ENCODE measurements at places on chromosomes 11 and 22.

- DNase-seq = peak; percentile 82
These were observed 1.0 kb downstream of the ZBTB16 start for GRCh38 chr11:114060392-114061047.

DNA sequence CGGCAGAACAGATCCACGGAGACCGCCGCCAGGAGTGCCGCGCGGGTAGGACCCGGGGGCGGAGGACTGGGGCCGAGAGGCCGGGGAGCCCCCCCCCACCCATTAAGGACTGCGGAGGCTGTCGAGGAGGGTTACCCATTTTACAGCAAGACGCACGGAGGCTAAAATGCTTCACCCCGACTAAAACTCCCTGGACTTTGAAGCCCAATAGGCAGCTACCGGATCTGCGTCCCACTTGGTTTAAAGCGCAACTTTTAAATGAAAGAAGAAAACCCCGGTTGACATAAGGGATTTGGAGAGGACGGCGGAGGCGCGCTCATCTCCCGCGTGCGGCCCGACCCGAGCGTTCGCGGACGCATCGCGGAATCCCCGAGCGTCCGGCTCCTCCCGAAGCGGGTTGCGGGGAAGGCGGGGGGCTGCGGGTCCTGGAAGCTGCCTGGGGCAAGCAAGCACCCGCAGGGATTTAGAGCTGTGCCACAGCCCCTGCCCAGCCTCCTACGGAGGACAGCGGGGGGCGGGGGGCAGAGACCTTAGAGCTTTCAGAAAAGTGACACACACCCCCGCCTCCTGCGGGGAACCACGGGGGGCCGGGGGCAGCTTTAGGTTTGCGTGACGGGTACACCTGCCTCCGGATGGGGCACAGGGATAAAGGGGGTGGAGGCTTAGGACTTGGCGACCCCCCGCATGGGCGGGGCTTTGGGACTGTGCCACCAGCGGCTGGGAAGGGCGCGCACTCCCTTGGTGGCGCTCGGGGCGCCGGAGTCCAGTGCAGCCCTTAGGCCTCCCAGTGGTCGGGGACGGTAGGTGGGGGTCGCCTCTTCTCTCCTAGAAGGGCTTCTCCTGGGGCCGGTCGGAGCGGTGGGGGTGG, 760 bp upstream of the CELSR1 start:
- no peak for DNase-seq

DNA sequence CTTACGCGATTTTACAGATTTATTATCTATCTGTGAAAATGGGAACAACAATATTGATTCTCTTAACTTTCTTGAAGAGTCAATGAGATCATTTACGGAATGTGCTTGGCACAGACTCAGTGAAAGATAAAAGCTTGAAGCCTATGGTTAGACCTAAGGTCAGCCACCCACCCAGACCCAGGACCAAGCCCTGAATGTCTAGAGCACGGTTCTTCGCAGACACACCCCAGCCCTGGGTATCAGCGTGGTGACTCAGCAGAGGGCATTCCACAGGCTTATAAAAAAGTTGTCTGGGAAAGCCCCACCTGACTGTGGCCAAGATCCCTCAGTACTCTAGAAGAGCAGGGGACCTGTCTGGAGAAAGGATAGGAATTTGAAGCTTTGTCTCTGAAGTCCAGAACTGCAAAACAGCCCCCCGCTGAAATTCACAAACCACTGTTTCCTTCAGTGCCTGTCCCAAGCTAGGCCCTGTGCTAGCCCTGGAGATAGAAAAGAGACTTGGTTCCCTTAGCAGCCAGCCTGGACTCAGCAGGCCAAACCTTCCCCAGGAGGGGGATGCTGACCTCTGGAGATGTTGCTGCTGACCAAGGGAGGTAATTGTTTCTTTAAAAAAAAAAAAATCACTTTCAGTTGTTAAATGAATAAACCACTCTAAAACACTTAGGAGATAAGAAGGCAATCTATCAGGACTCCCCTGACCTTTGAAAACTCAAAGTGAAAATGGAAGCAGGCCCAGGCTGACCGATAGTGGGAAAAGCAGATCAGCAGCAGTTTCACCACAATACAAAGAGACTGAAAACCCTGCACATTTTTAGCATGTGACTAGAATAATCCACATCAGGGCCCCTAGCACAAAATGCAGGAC, 114.0 kb downstream of the ABTB2 start:
- DNase-seq = no peak

DNA sequence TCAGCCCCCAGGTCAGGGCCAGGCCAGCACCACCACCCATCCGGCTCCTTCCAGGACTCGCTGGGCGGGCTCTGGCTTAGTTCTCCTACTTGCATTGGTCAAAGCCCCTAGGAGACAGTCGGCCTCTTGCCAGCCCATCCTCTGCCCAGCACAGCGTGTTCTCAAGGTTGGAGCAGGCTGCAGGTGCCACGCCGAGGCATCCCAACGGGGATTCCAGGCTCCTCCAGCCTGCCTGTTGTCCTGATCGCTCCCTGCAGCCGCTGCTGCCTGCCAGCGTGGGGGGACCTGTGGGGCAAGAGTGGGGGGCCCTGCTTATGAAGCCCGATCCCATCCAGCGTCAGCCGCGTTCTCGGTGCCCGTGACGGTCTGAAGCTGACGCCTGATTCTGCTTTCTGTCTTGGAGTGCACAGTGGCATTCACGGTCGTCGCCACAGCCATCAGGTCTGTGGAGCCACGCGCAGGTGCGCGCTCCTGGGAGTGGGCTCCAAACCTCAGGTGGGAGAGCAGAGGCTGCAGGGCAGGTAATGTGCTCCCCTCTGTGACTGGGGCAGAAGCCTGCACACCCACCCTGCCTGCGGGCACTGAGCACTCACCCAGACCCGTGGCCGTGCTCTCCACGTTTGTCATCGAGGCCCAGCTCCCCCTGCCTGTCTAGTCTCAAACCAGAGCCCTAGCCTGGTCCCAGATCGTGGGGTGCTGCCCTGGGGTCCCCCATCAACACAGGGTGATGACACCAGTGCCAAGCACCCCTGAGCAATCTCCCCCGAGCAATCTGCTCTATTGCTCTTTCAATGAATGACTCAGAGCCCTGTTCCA, 991.6 kb downstream of the BRD1 start:
- DNase-seq = no peak

DNA sequence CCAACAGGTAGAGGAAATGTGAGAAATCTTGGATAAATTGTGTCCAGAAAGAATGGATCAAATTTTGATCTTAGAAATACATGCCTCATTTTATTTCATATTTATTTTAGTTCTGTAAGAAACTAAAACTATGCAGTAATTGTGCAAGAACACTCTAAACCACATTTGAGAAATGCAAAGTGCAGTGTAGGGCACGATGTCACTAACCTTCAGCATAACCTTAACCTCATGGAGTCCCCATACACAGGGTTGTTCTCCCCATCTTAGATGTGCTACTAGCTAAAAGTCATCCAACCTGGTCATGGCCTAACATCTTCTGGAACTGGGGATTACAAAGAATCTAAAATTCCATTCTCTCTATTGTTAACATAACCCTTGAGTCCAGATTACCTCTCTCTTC, 48.4 kb upstream of the ARHGAP42 start:
- DNase-seq = no peak

GRCh38 chr11:47132490-47132889, 44.2 kb downstream of the ARFGAP2 start:
- DNase-seq = no peak

Data from C1 segment of cervical spinal cord (tissue), 14 donors.